Activated naive CD8-positive, alpha-beta T cell treated with anti-CD3 and anti-CD28 coated beads for 36 hours (primary cell): ENCODE measurements at places on chromosomes 6 and 20.

DNA sequence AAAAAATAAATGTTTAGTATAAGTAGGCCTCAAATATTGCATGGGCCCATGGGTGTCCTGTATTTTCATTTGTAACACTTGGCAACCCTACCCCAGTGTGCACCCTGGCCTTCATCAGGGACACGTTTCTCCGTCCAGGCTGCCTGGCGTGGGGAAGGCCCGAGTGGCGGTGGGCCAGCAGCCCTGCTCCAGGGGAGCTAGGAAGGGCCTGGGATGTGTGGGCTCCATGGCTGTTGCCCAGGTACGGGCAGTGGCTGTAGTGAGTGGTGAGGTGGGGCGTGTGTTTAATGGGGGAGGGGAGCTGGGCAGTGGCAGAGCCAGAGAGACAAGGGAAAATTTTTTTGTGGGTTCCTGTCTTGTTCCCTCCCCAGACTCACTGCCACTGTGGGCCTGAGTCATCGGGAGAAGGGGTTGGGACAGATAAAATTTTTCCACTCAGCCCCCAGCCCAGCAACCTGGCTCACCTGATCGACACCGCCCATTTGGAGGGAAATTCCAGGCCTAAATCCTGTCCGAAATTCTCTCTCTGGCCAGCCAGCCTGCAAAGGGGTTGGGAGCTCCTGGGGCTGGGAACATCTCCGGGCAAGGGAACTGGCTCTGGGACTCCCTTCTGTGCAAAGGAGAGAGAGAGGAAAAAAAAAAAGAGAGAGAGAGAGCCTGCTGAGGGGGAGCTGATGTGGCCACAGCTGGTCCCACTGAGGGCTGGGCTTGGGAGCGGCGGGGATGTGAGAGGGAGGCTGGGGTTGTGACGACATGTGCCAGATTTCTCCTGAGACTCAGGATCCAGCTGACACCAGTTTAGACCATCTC is 32.5 kb upstream of the VEGFA start:
- no peak for DNase-seq

DNA sequence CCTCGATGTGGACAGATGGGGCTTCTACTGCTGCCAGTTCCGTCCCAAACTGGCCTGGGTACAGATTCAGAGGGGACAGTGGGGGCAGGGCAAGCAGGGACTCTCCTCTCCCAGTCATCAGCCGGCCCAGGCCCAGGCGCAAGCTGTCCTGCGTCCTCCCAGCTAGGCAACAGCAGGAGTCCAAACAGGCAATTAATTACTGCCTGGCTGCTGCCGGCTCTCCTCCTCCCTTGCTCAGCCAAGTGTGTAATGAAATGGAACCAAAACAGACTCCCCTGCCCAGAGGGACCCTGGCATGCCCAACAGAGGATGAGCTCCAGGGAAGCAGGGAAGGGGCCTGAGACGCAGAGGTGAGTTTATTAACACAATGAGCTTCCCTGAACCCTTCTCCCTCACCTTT is 17.8 kb upstream of the SLC32A1 start:
- DNase-seq, result no peak

GRCh38 chr6:107488875-107489635 is 862 bp upstream of the SOBP start:
- peak; percentile 14 for DNase-seq

- peak; percentile 21 for DNase-seq
These were observed 2.9 kb downstream of the SPAG4 start for GRCh38 chr20:35618263-35619131.

DNA sequence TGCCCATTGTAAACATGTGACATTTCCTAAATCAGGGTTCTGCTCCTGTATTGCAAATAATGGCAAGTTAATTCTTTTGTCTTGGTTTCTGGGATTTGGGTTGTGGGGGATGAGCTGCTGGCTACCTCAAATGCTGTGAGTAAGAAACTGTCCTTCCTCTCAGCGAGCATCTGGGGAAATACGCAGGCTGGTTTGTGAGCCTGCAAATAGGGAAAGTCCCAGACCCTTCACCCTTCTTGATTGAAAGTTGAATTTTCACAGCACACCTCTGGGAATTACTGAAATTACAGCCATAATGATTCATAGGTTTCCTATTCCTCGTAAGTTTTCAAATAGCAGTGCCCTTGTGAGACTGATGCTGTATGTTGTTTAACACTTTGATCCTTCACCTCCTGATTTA is 138.1 kb downstream of the TBXT start:
- DNase-seq, result no peak

DNA sequence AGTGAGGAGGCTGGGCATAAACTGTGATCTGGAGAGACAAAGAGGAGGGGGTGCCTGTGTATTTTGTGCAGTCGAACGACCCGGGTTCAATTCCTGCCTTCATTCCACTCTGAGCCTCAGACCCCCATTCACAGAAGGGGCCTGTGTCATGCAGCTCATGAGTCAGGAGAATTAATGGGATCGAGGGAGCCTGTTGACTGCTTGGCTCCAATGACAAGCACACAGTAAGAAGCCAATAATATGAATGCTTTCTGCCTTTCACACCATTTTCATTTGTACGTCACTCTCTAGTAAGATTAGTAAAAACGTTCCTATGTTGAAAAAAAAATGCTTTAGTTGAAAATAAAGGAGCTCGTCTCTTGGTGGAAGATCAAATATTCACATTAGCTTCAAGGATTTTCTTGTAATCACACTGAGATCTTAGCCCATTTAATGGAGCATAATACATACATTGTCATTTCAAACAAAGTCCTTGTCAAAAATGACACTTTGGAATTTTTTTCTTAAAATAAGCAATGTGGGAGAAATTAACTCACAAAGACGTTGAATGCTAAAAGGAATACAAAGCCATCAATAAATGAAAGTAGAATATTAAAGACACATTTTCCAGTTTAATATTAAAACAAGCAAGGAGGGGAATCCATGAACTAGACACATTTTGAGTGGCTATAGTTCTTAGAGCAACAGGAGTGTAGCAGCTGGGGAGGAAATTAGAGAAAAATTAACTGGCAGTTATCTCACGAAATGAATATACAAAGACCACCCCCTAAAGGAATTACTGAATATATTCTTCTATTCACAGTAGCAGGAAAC is 246.7 kb upstream of the AFDN start:
- no peak for DNase-seq

DNA sequence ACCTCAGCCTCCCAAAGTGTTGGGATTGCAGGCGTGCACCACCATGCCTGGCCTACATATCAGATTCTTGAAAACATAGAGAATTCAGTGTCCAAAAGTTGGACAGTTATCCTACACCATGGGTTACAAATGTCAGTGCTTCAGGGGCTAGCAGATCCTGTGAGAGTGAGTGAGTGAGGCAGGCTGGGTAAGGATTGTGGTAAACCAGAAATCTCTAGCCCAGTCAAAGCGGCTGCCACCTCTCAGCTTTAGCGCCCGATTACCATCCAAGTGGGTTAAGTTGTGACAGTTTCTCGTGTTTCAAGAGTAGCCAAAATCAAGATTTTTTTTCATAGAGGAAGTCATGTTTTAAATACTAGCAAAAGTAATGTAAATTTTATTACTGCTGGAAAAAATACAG is 21.9 kb upstream of the CSE1L start:
- DNase-seq, result no peak

DNA sequence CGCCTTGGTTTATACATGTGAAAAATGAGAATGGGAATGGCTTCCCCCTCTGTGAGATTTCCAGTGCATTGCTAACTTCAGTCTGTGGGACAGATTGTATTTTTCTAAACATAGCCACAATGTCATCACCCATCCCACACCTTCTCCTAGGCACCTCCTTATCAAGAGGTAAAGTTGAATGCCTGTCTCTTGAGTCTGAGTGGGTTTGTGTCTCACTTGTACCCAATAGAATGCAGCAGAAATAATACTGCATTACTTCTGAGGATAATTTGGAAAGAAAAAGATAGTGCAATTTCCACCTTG is 27.9 kb downstream of the RIN2 start:
- no peak for DNase-seq

GRCh38 chr20:4071178-4071693 is 55.9 kb upstream of the RNF24 start:
- no peak for DNase-seq

DNA sequence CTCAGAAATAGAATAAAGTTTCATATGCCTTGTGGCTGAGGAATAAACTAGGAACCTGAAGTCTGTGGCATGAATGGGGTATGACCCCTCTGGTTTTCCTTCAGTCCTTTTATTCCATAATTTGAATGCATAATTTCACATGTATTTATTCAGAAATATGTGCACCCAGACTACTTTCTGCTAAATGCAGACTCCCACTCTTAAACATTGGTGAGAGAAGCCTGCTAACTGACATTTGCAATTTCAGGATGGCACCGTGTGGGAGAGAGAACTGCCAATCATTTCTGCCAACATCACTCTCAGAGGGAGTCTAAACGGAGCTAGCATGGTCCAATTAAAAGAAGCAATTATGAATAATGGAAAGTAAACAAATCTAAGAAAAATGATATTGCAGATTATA is 141.3 kb downstream of the ADGRB3 start:
- DNase-seq, result no peak

DNA sequence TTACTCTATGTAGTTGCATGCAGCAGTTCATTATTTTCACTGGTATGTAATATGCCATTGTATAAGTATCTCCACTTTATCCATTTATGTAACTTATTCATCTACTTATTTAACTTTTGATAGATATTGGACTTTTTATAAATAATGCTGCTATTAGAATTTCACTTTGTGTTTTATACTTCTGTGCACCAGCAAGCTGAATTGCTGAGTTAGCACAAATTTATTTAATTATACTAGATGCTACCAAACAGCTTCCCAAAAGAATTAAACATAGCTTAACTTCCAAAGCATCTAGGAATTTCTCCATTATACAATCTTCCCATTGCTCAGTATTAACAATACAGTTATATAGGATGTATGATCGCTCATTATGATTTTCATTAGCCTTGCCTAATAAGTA is 308.0 kb upstream of the FKBP1C start:
- no peak for DNase-seq

DNA sequence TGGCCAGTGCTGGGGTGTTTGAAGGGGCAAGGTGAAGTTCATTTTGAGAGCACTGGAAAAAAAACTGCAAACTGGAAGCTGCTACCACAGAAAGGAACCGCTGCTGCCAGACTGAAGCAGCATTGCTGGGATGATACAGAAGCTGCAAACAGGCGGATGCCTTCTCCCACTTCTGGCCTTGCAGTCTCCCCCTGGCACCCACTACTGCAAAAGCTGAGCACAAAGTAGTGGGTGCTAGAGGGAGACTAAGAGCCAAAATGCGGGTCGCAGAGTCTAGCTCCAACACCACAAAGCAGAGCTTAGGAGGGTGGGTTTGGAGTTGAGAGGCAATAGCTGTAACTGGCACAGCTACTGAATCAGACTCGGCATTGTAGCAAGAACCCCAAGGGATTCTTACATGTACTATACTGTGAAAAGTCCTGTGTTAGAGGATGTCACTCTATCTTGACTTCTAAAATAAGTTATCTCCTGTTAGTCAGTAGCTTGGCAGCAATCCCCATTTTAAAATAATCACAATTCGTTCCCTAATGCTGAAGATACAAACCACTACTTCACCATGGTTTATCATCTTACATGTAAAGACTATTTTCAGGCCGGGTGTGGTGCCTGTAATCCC is 44.0 kb upstream of the COL21A1 start:
- no peak for DNase-seq

DNA sequence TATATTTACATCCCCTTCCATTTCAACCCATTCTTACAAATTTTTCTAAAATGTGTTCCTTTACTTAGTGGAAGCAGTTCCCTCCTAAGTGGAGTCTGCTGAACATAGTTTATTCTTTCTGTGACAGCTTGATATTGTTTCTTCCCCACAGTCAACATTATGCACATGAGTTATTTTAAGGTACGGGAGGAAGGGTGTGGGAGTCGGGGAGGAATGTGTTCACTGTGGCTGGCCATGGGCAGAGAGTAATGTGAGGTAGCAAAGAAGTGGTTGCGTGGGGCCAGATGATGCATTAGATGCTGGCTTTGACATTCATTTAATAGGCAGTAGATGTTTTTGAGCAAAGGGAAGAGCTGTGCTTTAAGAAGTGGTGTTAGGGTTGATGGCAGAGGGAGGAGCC is 98.5 kb downstream of the ARMC2 start:
- no peak for DNase-seq

DNA sequence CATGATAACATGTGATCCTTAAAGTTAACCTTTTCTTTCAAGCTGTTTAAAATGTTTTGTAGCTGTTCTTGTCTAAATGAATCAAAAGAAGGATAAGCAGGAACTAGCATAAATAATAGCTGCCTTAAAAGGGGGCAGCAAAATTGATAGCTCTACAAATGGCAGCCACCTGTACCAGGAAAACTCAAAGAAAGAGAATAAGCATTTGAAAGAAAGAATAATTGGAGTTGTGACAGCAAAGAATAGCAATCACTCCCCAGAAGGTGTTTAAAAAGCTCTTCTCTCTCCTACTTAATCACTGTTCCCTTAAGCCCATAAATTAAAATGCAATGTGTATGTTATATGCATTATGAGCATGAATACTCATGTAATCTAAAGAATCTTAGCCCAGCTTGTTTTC is 114.6 kb downstream of the SIM1 start:
- no peak for DNase-seq

- DNase-seq, result no peak
These were observed 37.9 kb downstream of the CDH26 start for GRCh38 chr20:59996108-59996507.

- no peak for DNase-seq
These were observed 34.7 kb downstream of the SUN5 start for GRCh38 chr20:32969356-32970114.

DNA sequence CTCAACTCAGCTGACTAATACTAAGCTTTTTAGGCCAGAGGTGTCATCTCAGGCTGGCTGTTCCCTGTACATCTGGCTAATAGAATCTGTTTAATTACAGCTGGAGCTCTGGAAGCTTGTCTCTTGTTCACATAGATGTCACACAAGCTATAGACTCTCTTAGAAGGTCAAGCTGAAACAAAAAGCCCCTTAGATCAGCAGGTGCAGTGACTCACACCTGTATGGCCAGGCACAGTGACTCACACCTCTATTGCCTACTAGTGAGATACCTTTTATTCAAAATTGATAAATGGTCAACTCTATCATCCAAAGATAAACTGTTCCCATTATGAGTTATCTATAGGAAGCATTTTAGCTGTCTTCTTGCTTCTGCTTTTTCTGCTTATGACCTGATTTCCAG is 29.9 kb upstream of the MTHFD1L start:
- DNase-seq, result no peak

- DNase-seq, result no peak
These were observed 533.7 kb downstream of the DOK5 start for GRCh38 chr20:55009066-55009465.
